SK-N-DZ (cell line): ENCODE measurements at places on chromosomes 1 and 21.

DNA sequence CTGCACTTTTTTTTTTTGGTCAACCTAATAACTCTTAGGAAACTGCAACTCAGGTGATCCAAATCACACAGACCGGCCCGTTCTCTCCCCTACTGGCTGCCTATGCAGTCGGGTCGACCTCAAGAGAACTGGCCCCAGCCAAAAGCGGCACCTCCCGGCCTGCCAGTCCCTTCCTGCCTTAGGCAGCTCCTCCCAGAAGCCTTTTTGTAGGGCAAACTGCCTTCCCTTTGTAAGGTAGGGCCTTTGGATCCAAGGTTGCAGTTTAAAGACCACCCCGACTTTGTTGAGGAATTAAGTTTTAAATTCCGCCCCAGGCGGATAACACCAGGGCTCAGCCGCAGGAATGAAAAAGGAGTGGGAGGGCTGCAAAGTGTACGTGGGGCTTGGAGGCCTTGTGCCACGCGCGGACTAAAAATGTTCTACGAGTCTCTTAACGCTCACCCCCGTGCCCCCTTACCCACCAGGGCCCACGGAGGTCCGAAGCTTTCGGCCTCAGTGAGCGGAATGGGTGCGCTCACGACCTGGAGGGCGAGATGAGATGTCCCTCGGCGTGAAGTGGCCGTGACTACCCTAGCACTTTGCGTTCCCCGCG is 642 bp upstream of the ST3GAL3 start:
- DNase-seq = no peak

GRCh38 chr1:101338714-101339430 is 102.1 kb downstream of the S1PR1 start:
- DNase-seq = no peak

- no peak for DNase-seq
These were observed 100.4 kb upstream of the POGK start for GRCh38 chr1:166738873-166739272.

GRCh38 chr1:53631622-53632310 is 107.2 kb downstream of the GLIS1 start:
- no peak for DNase-seq

DNA sequence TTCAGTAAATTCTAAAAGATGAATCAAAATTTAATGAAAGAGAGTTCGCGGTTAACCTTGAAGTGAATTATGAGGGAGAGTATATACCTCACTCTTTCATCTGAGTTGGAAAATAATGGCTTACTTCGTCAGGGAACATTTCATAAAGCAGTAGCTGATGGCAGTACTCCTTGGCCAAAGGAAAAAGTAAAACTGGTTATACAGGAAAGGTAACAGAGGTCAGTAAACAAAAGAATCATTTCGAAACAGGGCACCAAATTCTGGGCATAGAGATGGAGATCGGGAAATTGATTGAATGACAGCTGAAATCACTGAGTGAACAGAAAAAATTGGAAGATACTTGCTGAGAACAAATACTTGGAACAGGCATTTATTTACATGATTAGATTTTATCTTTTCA is 199.0 kb downstream of the OLFM3 start:
- DNase-seq = no peak

DNA sequence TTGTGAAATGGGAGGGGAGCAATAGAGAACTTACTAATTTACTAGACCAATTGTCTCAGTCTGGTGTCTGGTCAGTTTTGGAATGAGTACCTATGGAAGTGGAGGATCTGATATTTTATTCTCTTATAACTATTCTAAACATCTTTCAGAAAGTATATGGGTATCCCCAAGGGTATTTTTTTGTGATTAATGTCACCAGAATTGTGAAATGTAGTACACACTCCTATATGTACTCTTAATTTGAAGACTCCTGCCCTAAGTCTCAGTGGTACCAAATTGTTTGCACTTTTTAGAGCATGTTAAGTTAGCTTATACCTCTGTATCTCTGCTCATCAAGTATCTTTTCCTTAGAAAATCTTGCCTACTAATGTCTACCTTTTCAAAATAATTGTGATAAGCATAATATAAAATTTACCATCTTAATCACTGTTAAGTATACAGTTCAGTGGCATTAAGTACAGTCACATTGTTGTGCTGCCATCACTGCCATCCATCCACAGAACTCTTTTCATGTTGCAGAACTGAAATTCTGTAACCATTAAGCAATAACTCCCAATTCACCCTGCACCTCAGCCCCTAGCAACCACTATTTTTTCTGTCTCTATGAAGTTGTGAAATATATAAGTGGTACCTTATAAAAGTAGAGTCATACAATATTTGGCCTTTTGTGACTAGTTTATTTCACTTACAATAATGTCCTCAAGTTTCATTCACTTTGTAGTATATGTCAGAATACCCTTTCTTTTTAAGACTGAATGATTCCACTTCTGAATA is 40.5 kb downstream of the SLC30A7 start:
- DNase-seq = no peak

GRCh38 chr21:18191139-18191538 is 53.5 kb upstream of the CHODL start:
- DNase-seq = no peak

DNA sequence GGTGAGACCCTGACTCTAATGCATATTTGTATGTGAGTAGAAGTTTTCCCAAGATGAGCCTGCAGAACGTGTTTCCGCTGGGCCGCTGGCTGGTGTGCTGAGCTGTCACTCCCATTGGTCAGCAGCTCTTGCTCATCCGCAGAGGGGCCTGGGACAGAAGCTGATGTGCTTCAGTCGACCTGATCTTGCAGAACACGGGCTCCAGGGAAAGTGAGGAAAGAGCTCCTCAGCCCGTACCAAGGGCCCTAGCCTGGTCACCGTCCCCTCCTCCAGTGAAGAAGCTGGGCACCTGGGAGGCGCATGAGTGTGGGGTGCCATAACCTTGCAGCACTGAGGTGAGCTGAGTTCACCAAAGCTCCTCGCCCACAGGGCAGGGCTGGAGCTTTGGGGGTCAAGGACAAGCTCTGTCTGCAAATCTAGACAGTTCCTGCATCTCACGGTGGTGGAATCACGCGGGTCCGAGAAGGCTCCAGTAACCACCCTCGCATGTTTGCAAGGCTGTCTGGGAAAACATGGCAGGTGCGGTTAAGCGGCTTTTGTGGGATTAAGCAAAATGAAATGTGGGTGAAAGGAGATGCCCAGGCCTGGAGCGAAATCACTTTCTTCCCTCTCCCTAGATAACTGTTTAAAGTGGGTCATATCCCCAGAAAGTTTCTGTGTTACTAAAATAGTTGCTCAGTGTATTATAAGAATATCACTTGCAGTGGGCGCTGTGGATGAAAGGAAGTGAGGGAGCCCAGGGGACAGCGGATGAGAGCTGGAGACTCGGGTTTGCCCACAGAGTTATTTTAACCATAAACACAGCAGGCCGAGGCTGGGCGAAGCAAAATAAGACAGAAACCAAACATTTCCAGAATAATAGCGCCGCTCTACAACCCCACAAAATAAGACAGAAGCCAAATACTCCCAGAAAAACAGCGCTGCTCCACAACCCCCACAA is 33.1 kb upstream of the LRRC3 start:
- no peak for DNase-seq

GRCh38 chr1:186782791-186783190 is 46.0 kb upstream of the PLA2G4A start:
- DNase-seq = no peak

DNA sequence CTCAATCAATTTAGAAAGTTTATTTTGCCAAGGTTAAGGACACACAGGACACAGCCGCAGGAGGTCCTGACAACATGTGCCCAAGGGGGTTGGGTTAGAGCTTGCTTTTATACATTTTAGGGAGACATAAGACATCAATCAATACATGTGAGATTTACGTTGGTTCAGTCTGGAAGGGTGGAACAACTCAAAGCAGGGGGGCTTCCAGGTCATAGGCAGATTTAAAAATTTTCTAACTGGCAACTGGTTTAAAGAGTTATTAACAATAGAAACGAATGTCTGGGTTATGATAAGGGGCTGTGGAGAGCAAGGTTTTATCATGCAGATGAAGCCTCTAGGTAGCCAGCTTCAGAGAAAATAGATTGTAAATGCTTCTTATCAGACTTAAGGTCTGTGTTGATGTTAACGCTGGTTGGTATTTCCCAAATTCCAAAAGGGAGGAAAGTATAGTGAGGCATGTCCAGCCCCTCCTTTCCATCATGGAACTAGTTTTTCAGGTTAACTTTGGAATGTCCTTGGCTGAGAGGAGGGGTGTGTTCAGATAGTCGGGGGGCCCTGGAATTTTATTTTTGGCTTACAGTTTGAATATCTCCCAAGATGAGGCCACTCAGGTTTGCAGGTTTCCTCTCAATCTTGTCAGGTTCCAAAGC is 31.0 kb upstream of the TGFBR3 start:
- DNase-seq = no peak

DNA sequence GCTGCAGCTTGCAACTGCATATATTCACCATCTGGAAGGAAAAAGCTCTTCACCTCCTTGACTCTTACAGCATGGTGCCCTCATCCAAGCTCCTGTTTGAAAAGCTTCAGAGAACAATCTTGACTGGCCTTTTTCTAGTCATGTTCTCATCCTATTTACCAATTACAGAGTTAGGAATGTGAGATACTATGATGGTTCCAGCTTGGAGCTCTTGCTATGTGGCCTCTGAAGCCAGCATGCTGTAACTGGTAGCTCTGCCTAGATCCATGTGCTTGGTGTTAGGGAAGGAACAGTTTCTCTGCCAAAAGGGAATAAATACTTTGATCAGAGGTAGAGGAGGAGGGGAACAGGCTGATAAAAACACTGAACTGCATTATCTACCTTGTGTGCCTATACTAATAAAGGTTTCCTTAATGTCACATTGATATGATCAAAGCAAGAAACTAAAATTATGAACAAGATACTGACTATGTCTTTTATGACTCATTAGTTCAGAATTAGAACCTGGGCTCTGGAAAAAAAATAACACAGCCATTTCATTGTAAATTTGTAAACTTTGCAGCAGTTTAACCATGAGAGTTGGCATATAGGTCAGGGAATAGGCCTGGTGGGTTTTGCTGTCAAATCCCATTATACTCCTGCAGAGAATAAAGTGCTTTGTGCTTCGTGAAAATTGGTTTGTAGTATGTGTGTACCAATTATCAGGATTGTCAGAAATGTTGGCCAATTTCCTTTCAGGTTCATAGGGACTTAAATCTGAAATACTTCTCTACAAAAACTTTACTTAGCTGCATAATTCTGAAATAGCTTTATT is 92.7 kb downstream of the LEPR start:
- no peak for DNase-seq

DNA sequence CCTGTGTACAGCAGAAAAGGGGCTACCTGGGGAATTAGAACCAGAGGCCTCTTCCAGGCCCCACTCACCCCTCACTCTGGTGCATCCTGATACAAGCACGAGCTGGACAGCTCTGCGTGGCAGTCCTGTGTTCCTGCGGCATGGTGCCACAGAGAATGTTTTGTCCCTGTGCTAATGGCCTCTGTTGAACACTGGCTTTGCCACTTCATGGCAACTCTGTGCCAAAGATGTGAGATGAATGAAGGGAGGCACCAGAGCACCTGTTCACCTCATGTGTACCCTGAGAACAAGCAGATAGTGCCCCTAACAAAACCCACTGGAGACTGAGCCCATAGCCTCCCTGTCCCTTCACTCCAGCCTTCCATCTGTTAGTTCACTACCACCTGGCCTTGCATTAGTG is 199.3 kb upstream of the COA6 start:
- DNase-seq = no peak

DNA sequence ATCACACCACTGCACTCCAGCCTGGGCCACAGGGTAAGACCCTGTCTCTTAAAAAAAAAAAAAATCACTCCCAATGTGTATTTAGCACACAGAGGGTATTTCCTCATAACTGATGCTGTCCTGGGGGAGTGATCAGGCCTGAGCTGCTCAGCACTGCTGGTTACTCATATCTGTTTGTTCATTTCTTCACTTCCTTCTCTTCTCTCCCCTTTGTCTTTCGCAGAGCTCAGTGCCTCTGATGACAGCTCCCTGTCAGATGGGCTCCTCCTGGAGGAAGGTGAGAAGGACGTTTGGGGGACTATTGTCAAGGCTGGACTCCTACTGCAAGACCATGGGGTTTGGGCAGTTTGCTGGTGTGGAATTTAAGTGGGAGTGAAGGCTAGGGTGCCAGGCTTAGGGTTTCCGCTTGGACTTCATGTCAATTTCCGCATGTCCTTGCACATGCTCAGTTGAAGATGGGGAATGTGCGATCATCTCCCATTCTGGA is 13.0 kb downstream of the INAVA start:
- no peak for DNase-seq

GRCh38 chr1:77373702-77374101 is 91.9 kb downstream of the AK5 start:
- no peak for DNase-seq

GRCh38 chr1:185207980-185208602 is 51.1 kb downstream of the SWT1 start:
- DNase-seq = no peak

- DNase-seq = no peak
These were observed 9.2 kb downstream of the PTPRF start for GRCh38 chr1:43539726-43540434.

- DNase-seq = no peak
These were observed 21.3 kb upstream of the LRRC8D start for GRCh38 chr1:89799495-89799894.

- no peak for DNase-seq
These were observed 944.0 kb upstream of the ADGRL4 start for GRCh38 chr1:79950511-79950910.

GRCh38 chr1:119816407-119816806 is 5.1 kb upstream of the REG4 start:
- DNase-seq = no peak

GRCh38 chr21:32844653-32845436 is 73.3 kb upstream of the PAXBP1 start:
- no peak for DNase-seq

GRCh38 chr1:34250342-34250741 is 73.6 kb downstream of the C1orf94 start:
- DNase-seq = no peak

GRCh38 chr21:25487046-25487594 is 120.2 kb downstream of the MRPL39 start:
- no peak for DNase-seq

GRCh38 chr1:1348420-1349255 is 580 bp downstream of the DVL1 start:
- no peak for DNase-seq

DNA sequence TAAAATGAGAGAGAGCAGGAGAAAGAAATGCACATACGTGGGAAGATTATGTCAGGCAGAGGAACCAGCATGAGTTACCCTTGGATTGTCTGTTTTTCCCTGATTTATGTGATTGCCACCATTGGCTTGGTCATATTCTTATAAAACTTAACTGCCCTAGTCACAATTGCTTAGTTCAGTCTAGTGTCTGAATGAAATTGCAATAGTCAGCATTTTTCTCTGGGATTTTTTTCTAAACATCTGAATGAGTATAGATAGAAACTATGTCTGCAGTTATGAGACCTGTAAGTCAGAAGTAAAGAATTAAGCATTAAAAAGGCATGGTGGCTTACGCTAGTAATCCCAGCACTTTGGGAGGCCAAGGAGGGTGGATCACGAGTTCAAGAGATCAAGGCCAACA is 889.8 kb downstream of the PLA2G4A start:
- no peak for DNase-seq
